CD4-positive, alpha-beta T cell treated with Interleukin-21 for 1 hour (primary cell): ENCODE measurements at places on chromosomes 7 and 10.
A peak's percentile ranks its signal among the peaks of the same experiment; 100 is the strongest.

GRCh38 chr7:132049462-132050304 lies 493.3 kb upstream of the PODXL start:
- no peak for DNase-seq

DNA sequence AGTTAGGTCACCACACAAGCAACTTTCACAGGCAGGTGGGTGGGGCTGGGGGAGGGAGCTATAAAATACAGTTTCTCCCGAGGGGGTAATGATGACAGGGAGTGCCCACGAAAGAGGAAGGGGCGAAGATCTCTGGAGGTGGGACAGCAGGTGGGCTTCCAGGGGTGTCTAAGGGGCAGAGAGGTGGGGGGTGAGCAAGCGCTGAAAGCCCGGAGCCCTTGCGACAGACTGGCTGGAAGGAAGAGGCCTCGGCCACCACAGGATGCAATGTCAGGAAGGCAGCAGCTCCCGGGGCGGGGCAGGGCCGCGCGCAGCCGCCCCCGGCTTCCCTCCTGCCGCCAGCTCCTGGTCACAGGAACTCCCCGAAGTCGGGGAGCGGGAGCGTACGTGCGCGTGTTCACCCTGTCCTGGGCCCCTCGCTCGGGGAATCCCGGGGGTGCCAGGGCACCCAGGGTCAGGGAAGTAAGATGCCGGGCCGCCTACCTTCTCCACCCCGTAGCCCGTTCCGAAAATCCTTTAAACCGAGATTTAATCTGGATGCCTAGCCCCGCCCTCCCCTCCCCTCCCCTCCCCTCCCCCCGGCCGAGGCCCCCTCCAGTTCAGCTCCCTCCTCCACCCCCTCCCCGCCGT lies 105.2 kb upstream of the PPIF start:
- DNase-seq, result peak; percentile 49

GRCh38 chr7:123148813-123149212 lies 51.0 kb downstream of the SLC13A1 start:
- no peak for DNase-seq

DNA sequence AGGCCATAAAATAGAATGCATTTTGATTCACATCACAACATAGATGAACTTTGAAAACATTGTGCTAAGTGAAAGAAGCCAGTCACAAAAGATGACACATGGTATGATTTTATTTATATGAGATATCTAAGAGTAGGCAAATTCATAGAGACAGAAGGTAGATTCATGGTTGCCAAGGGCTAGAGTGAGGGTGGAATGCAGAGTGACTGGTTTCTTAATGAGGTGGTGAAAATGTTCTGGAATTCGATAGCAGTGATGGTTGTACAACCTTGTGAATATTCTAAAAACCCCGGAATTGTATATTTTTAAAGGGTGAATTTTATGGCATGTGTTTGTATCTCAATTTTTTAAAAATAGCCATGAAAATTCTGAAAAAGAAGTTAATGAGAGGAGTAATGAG lies 42.9 kb downstream of the ABCB4 start:
- no peak for DNase-seq

DNA sequence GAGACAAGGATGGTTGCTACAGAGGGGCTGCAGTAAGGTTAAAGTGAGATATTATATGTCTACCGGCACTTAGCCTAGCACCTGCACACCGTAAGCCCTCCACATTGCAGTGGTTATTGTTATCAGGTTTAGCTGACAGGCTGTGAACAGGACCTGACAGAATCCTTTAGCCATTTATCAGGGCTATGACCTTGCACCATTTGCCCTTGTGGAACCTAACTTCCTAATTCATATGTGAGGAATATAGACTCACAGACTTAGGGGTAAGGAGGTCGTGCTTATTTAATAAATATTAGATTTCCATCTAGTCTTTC lies 10.1 kb downstream of the NCOA4 start:
- no peak for DNase-seq

- DNase-seq, result no peak
Observed at GRCh38 chr10:88944813-88945212, 7.8 kb downstream of the ACTA2 start.

- DNase-seq, result peak; percentile 50
Observed at GRCh38 chr10:52215745-52216361, 98.2 kb upstream of the DKK1 start.

- DNase-seq, result no peak
Observed at GRCh38 chr10:50917486-50917885, 32.1 kb upstream of the A1CF start.

GRCh38 chr7:127911968-127912511 lies 119.2 kb downstream of the LRRC4 start:
- DNase-seq, result no peak
